Kidney (tissue), 22 donors: ENCODE measurements at places on chromosomes 1 and 21. TPM values are rescaled to one million over a fixed set of nuclear protein-coding genes. Genes with fewer than 3 reads are reported as not detected.

DNA sequence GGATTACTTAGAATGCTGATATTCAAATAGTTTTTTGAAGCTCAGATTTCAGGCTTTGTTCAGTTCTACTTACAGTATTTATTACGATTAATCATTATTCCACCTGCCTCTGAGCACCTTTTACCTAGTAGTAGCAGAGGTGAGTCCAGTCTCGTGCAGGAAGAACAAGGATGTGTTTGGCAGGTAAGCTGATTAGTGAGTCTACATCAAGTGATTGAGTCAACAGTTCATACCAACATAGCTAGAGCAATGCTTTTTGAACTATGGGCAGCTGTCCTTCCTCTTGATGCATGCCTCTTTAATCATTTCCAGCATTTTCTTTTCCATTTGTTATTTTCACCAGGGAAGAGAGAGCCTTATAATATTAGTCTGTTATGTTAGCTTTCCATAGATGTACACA lies 838.9 kb downstream of the USP25 start:
- H3K4me3 ChIP-seq, result no peak overlapping the region
- no peak overlapping the region for H3K27ac ChIP-seq
- no peaks in the 10 kb centered on the region for H3K27me3 ChIP-seq
- H3K36me3 ChIP-seq, result no peaks in the 10 kb centered on the region
- no peak for DNase-seq

Gene TRIM62
- 6.2 TPM for total RNA-seq

- H3K27me3 ChIP-seq, result no peaks in the 10 kb centered on the region
- no peak overlapping the region for H3K27ac ChIP-seq
- no peak overlapping the region for H3K4me3 ChIP-seq
- DNase-seq, result no peak
- H3K4me1 ChIP-seq, result no peaks in the 10 kb centered on the region
- H3K36me3 ChIP-seq, result no peaks in the 10 kb centered on the region
These were observed 5.7 kb downstream of the DUSP23 start for GRCh38 chr1:159786465-159786864.

GRCh38 chr1:54640361-54640760 lies 1.2 kb upstream of the MROH7 start:
- H3K27ac ChIP-seq, result no peak overlapping the region
- H3K4me1 ChIP-seq, result no peaks in the 10 kb centered on the region
- no peak for DNase-seq
- H3K4me3 ChIP-seq, result no peak overlapping the region
- no peaks in the 10 kb centered on the region for H3K27me3 ChIP-seq

GRCh38 chr1:43731867-43732531 lies 24.7 kb downstream of the ST3GAL3 start:
- H3K27me3 ChIP-seq, result no peaks in the 10 kb centered on the region
- H3K27ac ChIP-seq, result no peak overlapping the region
- no peak overlapping the region for H3K4me3 ChIP-seq
- no peaks in the 10 kb centered on the region for H3K4me1 ChIP-seq
- H3K36me3 ChIP-seq, result no peaks in the 10 kb centered on the region

DNA sequence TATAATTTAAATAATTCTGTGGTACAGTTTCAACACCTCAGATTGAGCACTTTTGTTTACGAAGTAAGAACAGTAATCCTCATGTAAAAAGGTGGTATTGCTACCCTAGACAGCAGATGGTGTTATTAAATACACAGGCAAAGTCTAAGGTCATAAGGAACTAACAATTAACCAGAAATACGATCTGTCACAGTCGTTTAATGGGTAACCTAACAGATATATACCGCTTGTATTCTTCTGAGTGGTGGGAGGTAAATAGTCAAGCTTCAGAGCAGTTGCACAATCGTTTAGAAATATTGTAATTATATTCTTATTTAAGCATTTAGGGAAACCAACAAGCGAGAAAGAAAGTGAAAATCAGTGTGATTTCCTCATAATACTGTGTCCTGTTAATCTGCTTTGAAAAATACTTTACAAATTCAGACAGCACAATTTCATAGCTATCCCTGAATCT lies 9.8 kb upstream of the IRF2BP2 start:
- no peak overlapping the region for H3K4me3 ChIP-seq
- DNase-seq, result no peak
- peak overlapping the region; percentile 68 for H3K27ac ChIP-seq
- no peaks in the 10 kb centered on the region for H3K36me3 ChIP-seq

Gene PTPRU
- total RNA-seq, result 53.6 TPM

DNA sequence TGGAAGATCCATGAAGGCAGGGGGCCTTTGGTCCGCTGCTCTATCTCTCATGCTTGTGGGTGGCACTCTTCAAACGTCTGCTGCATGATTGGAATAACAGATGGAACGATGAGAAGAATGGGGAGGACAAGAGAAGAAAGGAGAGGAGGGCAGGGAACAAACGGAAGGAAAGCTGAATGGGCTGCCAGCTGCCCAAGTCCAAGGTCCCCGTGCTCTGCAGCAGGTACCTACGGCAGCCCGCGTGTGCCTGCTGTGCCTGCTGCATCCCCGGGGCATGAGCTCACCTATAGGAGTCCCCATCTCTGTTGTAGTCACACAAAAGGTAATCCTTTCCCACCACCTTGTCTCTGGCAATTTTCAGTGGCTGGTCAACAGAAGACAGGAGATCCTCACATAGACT lies 73.1 kb downstream of the SLC66A1 start:
- no peak for DNase-seq
- H3K36me3 ChIP-seq, result no peaks in the 10 kb centered on the region
- H3K27ac ChIP-seq, result no peak overlapping the region
- no peak overlapping the region for H3K4me3 ChIP-seq

GRCh38 chr1:147491098-147491497 lies 50.2 kb upstream of the BCL9 start:
- DNase-seq, result no peak
- no peaks in the 10 kb centered on the region for H3K27me3 ChIP-seq
- no peak overlapping the region for H3K27ac ChIP-seq
- H3K4me1 ChIP-seq, result no peaks in the 10 kb centered on the region
- H3K4me3 ChIP-seq, result no peak overlapping the region

DNA sequence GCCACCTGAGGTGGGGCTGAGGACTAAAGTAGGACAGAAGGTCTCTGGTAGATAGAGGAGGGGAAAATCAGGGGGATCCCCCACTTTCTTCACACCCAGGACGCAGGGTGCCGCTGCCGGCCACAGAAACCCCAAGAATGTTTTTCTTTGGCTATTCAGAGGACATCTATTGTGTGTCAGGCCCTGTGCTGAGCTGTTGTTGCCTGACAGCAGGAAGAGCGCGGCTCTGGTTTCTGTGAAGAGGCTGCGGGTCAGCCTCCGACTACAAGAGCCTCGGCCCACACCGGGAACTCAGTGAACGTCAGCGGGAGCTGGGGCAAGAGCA lies 407 bp upstream of the PIGV start:
- no peak for DNase-seq
- peak overlapping the region; percentile 95 for H3K4me3 ChIP-seq
- H3K36me3 ChIP-seq, result no peaks in the 10 kb centered on the region
- H3K27ac ChIP-seq, result peak overlapping the region; percentile 99
- H3K4me1 ChIP-seq, result peaks cover 40% of the 10 kb centered on the region
- no peaks in the 10 kb centered on the region for H3K27me3 ChIP-seq

DNA sequence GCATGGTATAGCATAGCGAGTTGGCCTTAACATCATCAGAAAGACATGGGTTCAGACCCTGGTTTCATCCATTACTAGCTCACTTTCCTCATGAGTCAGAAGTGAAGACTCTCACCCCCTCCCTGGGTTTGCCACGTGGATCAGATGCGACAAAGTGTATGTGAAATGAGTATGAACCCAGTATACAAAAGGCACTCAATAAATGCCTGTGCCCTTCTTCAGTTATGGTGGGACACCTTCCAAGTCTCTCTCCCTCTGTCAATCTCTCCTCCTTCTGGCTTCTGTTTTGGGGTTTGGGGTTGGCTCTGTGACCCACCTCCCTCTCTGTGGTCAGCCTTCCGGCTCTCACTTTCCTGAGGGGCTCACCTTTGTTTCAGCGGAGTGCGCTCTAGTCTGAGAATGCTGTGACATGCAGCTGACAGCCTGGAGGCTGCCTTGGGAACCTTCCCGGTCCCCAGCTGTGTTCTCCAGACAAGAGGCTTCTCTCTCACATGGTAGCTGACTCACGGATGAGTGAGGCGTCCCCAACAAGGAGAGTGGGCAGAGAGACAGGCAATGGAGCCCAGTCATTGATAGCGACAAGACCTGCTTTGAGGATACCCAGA lies 155.0 kb upstream of the EDN2 start:
- H3K27me3 ChIP-seq, result no peaks in the 10 kb centered on the region
- no peak for DNase-seq
- H3K4me1 ChIP-seq, result no peaks in the 10 kb centered on the region
- no peak overlapping the region for H3K27ac ChIP-seq
- no peak overlapping the region for H3K4me3 ChIP-seq

DNA sequence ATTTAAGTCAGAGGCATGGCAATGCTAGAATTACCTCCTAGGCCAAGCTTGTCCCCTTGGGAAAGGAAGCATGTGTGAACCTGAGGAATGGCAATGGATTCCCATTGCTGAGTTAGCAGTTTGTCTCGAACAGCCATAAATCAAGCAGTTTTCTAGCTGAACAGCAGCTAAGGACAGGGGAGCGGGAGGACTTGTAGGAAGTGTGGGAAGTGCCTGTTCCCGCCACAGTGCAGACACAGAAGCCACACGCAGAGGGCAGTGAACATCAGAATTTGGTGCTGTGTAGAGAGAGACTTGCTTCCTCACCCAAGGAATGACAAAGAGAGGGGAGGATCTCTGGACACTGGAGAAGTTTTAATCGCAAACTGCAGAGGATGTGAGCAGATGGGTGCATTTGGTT lies 3.8 kb downstream of the PHGDH start:
- no peaks in the 10 kb centered on the region for H3K36me3 ChIP-seq
- H3K4me3 ChIP-seq, result peak overlapping the region; percentile 28
- peak; percentile 83 for DNase-seq
- H3K27ac ChIP-seq, result no peak overlapping the region
- no peaks in the 10 kb centered on the region for H3K27me3 ChIP-seq

Gene CD48
- 20.5 TPM for total RNA-seq

Gene COL9A2
- 13.8 TPM for total RNA-seq

GRCh38 chr1:15352128-15352957 lies 57.3 kb upstream of the EFHD2 start:
- H3K27me3 ChIP-seq, result no peaks in the 10 kb centered on the region
- no peak overlapping the region for H3K27ac ChIP-seq
- DNase-seq, result no peak

Gene GBP4
- total RNA-seq, result 9.0 TPM

Gene EXOSC10
- total RNA-seq, result 46.8 TPM

Gene CFAP107
- total RNA-seq, result not detected

Gene PDXK
- 210 TPM for total RNA-seq

GRCh38 chr1:111826278-111826677 lies 70.6 kb downstream of the DDX20 start:
- no peak overlapping the region for H3K4me3 ChIP-seq
- no peak overlapping the region for H3K27ac ChIP-seq
- no peaks in the 10 kb centered on the region for H3K36me3 ChIP-seq

Gene GRIK1
- not detected for total RNA-seq

- no peaks in the 10 kb centered on the region for H3K4me1 ChIP-seq
- no peak overlapping the region for H3K27ac ChIP-seq
- no peak overlapping the region for H3K4me3 ChIP-seq
- no peaks in the 10 kb centered on the region for H3K27me3 ChIP-seq
- H3K36me3 ChIP-seq, result peaks cover 42% of the 10 kb centered on the region
- DNase-seq, result no peak
These were observed 12.5 kb upstream of the UBR4 start for GRCh38 chr1:19222573-19222972.

- no peak overlapping the region for H3K4me3 ChIP-seq
- no peaks in the 10 kb centered on the region for H3K36me3 ChIP-seq
- no peak overlapping the region for H3K27ac ChIP-seq
- H3K4me1 ChIP-seq, result no peaks in the 10 kb centered on the region
These were observed 35.1 kb upstream of the ERRFI1 start for GRCh38 chr1:8061210-8061609.

Gene VWA1
- total RNA-seq, result 116 TPM

Gene RBM34
- total RNA-seq, result 65.8 TPM

GRCh38 chr1:117051224-117052064 lies 8.7 kb upstream of the TTF2 start:
- H3K36me3 ChIP-seq, result no peaks in the 10 kb centered on the region
- no peaks in the 10 kb centered on the region for H3K27me3 ChIP-seq
- no peaks in the 10 kb centered on the region for H3K4me1 ChIP-seq
- H3K27ac ChIP-seq, result peak overlapping the region; percentile 20

DNA sequence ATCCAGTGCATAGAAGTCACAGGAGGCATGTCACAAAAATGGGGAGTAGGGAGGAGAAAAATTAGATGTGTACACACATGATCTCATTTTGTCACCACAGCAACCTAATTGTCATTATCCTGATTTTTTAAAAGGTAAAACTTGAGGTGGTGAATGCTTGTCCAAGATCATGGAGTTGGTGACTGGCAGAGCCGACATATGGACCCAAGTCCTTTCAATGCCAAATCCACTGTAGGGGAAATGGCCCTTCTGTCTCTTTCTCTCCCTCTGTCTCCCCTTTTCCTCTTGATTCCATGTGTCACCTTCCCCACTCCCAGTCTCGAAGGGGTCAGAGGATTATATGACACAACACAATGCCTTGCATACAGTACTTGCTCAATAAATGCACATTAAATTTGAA lies 65.7 kb upstream of the JUN start:
- DNase-seq, result no peak
- H3K4me1 ChIP-seq, result no peaks in the 10 kb centered on the region
- no peaks in the 10 kb centered on the region for H3K36me3 ChIP-seq

- no peaks in the 10 kb centered on the region for H3K36me3 ChIP-seq
- H3K27me3 ChIP-seq, result no peaks in the 10 kb centered on the region
- H3K4me1 ChIP-seq, result peaks cover 34% of the 10 kb centered on the region
- H3K4me3 ChIP-seq, result no peak overlapping the region
- DNase-seq, result no peak
- H3K27ac ChIP-seq, result peak overlapping the region; percentile 79
These were observed 32.8 kb upstream of the ABCD3 start for GRCh38 chr1:94385308-94385929.

Gene PSMG1
- total RNA-seq, result 25.9 TPM

DNA sequence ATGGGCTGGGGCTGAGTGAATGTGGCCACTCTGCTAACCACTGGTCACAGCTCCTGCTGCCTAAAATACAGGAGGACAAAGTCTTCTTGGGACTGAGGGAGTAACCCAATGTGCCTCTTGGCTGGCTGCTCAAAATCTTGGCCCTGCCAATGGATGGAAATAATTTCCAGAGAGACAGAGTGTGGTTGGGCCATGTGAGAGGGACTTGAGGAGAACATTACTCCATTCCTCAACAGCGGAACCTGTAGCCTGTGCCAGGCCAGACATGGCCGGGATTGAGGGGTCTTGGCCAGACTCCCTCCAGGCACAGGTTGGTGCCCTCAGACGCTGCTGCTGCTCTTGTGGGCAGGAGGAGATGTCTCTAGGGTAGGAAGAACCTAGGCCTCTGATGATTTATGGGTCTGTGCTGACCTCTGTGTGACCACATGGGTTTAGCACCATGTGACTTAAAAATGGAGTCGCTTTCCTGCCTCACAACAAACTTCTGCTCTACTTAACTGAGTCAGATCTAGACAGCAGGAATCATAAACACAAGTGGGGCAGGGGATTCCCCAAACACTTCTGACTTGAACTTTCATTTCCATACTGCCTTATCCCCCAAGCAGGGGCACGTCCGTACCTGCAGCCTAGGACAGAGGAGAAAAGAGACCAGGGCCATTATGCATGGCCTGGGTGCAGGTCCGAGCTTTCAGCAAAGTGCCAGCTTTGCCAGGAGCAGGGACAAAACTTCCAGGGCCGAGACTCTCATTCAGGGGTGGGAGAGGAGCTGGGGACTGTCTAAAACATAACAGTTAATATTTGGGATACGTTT lies 79.2 kb downstream of the CD34 start:
- H3K27me3 ChIP-seq, result no peaks in the 10 kb centered on the region
- no peak overlapping the region for H3K4me3 ChIP-seq
- H3K27ac ChIP-seq, result peak overlapping the region; percentile 29
- H3K36me3 ChIP-seq, result no peaks in the 10 kb centered on the region
- DNase-seq, result no peak

Gene NBPF6
- total RNA-seq, result not detected
